ENCODE measurements at places on chromosomes 3 and 15. TPM values are rescaled to one million over a fixed set of nuclear protein-coding genes. Genes with fewer than 3 reads are reported as not detected.
A peak's percentile ranks its signal among the peaks of the same experiment; 100 is the strongest.

GRCh38 chr15:64386291-64386690 lies 1.3 kb upstream of the TRIP4 start:
- peak; percentile 78 for DNase-seq

- DNase-seq, result no peak
Measured at GRCh38 chr3:90035643-90036042, 928.2 kb downstream of the EPHA3 start.

Gene IL17RD
- total RNA-seq, result 0.59 TPM

- DNase-seq, result no peak
Measured at GRCh38 chr15:75008221-75008625, 12.9 kb downstream of the SCAMP5 start.

- DNase-seq, result no peak
Measured at GRCh38 chr15:83794209-83794608, 140.3 kb downstream of the ADAMTSL3 start.

Gene BLOC1S6
- 88.7 TPM for total RNA-seq

DNA sequence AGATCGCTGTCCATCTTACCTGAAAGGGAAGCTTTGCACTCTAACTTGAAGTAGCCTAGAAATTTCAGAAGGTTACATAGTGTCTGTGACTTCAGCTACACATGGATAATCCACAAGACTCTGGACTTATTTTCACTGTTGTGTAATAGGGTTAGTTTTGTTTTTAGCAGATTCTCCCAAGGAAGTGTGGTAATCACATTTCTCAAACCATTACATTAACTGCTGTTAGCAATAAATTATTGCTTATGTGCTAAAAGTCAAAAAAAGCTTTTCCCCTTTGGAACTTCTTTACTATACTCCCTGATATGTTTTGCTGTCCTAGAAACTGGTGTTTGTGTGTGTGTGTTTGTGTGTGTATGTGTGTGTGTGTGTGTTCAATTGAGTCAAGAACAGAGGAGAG lies 351.8 kb upstream of the TPRG1 start:
- no peak for DNase-seq

- no peak for DNase-seq
Measured at GRCh38 chr15:95919460-95919859, 411.0 kb upstream of the NR2F2 start.

DNA sequence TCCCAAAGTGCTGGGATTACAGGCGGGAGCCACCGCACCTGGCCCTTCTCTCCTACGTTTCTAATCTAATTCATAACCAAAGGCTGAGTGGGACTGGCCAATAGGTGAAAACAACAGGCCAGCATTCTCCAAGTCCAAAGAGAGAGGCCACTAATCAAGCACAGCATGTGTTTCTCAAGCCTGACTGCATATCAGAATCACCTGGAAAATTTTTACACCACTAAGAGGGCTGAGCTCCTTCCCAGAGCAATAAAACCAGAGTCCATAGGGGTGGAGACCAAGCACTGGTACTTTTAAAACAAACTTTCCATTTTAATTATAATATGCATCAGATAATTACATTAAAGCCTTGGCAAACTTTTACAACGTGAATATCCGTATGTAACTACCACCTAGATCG lies 254.4 kb downstream of the OPA1 start:
- DNase-seq, result no peak

Gene DNAH12
- 0.04 TPM for total RNA-seq
